WTC11 (cell line): ENCODE measurements at places on chromosomes 2 and 18.

DNA sequence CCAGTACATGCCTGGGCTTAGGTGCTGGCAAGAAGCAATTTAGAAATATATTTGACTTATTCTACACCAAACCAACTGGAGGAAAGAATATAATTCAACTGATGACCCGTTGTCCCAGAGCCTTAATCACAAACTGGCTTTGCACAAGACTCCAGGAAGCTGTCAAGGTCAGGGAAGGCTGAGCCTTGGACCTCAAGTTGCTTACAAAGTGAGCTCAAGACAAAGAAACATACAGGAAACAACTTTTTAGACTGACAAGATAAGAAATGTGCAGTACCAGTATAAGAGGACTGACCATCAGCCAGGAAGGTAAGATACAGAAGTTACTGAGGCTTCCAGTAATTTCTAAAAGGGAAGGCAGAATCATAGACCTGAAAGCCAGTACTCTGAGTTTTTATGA is 35.0 kb upstream of the GPR55 start:
- no peak for DNase-seq

GRCh38 chr2:216942465-216942864 is 82.6 kb upstream of the TNP1 start:
- DNase-seq: no peak

GRCh38 chr18:54086863-54087262 is 137.6 kb downstream of the MBD2 start:
- DNase-seq: no peak

DNA sequence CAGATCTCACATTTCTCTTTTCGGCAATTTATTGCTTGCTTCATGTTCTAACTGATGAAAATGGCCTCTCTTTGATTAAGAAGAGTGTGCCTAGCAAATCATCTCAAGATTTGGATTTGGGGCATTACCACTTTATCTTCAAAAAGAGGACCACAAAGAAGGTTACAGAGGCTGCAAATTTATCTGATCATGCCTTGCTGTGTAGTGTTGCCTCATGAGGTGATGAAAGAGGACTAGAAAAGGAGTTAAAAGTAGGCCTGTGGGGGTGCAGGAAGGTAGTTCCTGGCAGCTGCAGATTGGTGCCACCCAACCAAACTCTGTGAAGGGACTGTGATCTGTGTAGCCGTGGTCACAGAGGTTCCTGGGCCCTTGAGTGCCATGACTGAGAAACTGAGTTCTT is 69.2 kb downstream of the PRELID3A start:
- no peak for DNase-seq

DNA sequence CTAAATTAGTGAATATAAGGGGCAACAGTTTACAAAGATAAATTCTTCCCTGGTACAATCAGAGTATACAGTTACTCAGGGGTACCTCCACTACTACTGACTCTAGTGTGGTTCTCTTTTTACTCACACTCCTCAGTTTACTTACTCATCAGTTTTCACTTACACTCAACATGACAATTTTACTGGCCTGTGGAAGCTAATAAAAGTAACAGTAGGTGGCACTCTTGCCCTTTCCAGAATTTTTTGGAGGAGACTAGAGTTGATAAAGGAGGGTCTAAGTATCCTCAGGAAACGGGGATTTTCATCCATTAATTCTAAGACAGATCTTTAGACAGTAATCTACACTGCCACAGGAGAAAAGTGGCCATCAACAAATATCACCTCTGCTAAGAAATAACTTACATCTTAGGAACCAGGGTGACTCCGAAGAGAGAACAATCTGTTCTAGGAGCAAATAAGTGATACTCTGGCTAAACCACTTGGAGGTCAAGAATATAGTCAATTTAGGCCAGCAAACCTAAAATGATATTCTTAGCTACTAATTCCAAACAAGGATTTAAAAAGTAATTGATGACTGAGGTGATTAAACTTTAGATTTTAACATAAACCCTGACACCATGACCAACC is 61.3 kb downstream of the ATL2 start:
- DNase-seq: no peak

DNA sequence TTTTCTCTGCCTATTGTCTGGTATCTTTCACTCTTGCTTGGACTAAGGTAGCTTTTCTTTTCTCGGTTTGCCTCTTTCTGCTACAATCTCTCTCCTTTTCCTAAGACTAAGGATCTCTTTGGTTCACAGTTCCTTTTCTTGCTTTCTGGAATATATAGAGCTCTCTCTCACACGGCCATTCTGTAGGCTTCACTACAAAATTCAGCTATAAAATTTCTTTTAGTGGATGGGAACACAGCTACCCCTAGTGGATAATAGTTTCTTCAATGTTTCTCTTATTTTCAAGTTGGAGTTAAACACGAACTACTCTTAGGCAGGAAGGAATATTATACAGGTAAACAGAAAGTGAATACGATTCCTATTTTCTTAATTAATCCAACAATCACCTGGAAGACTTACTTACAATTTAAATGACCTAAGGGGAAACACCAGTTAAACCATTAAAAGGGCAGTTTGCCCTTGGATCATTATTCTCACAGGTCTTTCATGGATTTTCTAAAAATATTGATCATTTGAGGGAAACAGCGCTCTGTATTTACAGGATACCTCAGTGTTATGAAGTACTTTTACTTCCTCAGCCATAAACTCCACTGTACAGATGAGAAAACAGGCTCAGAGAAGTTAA is 140.5 kb downstream of the LRP2 start:
- no peak for DNase-seq

GRCh38 chr18:9000733-9001132 is 101.8 kb upstream of the NDUFV2 start:
- DNase-seq: no peak

GRCh38 chr2:216023055-216023648 is 9.8 kb upstream of the MREG start:
- DNase-seq: peak; percentile 53

DNA sequence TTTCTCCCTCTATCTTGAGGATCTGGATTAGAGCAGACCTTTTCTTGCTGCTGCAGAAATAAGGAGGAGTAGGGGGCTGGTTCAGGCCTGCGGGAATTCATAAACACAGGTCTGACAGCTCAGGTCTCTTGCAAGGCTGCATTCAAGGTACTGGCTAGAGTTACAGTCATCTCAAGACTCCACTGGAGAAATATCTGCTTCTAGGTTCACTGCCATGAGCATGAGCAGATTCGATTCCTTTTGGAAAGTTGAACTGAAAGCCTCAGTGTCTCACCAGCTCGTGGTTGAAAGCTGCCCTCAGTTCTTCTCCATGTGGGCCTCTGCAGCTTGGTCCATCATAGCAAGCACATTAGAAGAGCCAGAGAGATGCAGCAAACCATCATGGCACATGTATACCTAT is 124.4 kb upstream of the SETBP1 start:
- DNase-seq: no peak

- peak; percentile 54 for DNase-seq
Observed at GRCh38 chr18:24075767-24076597, 61.4 kb downstream of the TTC39C start.

DNA sequence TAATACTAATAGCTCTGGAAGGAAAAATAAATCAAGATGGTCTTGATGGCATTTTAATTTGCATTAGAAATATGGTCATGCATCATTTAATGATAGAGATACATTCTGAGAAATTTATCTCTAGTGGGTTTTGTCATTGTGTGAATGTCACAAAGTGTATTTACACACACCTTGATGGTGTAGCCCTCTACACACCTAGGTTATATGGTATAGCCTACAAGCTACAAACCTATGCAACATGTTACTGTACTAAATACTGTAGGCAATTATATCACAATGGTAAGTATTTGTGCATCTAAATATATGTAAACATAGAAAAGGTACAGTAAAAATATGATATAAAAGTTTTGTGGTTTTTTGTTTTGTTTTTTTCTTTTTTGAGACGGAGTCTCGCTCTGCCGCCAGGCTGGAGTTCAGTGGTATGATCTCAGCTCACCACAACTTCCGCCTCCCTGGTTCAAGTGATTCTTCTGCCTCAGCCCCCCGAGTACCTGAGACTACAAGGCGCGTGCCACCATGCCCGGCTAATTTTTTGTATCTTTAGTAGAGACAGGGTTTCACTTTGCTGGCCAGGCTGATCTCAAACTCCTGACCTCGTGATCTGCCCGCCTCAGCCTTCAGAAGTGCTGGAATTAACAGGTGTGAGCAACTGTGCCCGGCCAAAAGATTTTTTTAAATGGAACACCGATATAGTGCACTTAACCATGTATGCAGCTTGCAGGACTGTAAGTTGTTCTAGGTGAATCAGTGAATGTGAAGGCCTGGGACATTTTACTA is 83.7 kb upstream of the UBXN4 start:
- DNase-seq: no peak

DNA sequence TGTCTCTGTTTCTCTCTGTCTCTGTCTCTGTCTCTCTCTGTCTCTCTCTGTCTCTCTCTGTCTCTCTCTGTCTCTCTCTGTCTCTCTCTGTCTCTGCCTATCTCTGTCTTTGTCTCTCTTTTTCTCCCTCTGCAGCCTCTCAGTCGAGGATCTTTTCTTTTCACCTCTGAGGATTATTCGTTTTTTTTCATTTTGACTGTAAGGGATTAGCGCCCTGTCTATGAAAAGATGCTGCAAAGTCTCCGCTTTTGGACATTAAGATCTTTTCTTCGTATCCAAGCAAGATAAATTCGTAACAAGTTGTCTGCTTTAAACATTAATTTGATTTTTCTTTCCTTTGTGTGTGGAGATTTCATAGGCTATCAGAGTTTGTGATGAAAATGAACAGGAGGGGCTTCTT is 191.2 kb upstream of the TPO start:
- DNase-seq: no peak

- DNase-seq: no peak
Observed at GRCh38 chr2:16254356-16254965, 314.1 kb downstream of the MYCN start.

GRCh38 chr2:130185896-130186295 is 3.8 kb downstream of the MZT2B start:
- DNase-seq: no peak

DNA sequence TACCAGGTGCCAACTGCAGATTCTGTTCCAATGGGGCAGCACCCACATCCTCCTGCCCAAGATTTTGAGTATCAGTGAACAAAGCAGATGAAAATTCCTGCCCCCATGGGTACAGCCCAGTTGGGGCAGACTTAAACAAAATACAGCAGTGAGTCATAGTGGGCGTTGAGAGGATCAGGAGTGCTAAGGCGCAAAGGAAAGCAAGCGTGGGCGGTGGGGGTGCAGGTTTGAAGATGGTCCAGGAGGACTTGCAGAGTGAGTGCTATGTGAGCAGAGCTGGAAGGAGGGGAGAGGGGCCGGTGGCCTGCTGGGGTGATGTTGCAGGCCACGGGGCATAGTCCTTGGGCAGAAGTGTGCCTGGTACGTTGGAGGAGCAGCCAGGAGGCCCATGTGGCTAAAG is 24.7 kb downstream of the STEAP3 start:
- no peak for DNase-seq

DNA sequence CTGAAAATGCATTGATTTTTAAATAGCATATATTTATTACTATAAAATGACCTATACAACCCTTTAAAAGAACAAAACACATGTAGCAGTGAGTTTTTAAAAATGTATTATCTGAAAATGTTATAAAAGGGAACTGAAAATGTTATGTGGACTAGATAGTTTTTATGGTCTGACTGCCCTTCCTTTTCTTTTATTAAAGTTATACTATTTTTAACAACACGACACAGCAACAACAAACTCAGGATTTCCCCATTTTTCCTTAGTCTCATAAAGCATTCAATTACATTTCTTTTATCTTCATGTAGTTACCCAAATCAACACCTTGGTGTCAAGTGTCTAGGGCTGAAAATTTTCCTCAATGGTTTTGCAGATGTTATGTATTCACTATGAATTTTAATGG is 132.8 kb upstream of the TMEFF2 start:
- no peak for DNase-seq

GRCh38 chr2:132980304-132980703 is 310.3 kb upstream of the LYPD1 start:
- DNase-seq: no peak

GRCh38 chr2:58571181-58571852 is 330.2 kb upstream of the FANCL start:
- DNase-seq: peak; percentile 56

DNA sequence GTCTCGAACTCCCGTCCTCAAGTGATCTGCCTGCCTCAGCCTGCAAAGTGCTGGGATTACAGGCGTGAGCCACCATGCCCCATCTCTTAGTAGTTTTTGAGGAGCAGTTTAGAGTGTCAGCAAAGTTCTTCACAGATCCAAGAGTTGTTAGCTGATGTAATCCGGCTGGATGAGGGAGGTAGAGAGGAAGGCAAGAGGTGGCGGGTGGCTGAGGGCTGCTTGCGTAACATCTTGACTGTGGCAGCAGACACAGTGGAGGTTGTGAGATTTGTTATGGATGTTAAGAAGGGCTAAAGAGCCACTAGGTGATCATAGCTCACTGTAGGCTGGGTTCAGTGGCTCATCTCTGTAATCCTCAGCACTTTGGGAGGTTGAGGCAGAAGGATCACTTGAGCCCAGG is 19.5 kb upstream of the FAM136A start:
- no peak for DNase-seq

DNA sequence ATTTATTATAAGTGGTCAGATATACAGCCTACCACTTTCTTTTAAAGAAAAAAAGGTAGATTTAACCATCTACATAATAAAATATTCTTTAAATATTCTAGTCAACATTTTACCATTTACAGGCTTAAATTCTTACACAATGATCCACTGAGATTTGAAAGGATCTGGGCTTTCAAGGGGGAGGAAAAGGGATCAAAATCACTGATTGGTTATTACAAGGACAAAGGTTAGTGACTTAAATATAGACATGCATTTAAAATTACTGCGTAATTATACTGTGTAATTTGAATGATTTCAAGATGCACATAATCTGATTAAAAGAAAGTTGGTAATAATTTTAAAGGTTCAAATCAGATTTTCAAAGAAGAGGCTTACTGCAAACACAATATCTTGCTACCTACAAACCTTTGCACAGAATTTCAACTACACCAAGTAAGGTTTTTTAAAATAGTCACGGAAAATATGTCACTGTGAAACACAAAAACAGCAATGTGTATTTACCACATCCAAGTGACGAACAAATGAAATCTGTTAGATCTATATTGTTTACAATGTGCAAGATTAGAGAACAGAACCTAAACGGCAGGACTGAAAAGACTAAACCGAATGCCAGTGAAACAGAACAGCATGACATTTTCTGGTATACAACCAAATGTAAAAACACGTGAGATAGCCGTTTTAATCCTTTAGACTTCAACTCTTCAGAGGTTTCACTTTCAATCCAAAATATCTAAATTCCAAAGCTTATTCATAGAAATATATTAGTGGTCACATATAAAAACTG is 40.8 kb downstream of the RTN4 start:
- DNase-seq: no peak

DNA sequence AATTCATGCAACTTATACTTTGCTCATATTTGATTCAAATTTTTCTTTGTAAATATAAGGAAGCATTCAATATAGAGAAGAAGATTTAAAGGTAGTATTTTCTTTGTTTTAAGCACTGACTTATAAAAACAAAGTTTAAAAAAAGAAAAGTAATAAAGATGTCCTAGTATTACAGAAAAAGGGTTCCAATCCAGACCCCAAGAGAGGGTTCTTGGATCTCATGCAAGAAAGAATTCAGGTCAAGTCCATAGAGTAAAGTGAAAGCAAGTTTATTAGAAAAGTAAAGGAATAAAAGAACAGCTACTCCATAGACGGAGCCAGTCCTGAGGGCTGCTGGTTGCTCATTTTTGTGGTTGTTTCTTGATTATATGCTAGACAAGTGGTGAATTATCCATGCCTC is 267.9 kb downstream of the CTNNA2 start:
- no peak for DNase-seq
